ENCODE measurements at places on chromosomes 4 and X.

DNA sequence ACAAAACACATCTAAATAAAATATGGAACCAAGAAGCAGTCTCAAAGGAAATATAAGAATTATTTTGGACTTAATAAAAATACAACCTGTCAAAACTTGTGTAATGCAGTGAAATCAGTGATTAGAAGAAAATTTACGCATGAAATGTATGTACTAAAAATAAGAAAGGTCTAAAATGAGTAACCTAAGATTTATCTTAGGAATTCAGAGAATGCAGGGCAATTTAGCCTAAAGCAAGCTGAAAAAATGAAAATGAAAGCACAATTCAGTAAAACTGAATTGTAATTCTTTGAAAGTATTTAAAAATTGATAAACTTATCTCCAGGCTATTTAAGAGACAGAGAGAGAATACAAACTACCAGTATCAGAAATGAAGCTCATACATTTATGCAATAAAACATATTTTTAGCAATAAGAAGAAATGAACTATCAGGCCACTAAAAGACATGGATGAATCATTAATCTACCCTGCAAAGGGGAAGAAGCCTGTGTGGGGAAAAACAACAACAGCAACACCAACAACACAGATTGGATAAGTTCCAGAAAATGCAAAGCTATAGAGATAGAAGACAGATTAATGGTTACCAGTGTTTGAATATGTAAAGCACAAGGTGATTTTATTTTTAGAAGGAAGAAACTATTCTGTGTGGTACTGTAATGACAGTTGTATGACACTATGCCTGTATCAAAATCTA lies 442.0 kb upstream of the ADGRL3 start:
- no peak for DNase-seq

DNA sequence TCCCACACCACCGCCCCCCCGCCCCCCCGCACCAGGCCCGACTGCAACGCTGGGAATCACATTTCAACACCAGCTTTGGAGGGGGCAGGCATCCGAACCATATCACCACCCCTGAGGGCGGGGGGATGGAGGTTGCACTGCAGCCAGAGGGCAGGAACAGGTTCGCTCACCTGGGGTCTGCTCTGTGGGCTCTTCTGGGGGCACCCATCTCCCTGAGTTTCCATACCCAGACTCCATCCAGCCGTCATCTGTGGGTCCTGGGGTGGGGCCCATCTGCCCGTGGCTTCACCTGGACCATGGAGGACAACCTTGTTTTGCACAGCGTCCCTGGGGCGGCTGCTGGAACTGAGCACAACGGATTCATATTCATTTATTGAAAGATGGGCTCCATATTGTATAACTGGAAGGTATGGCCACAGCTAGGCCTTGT lies 6.9 kb downstream of the PSAPL1 start:
- peak; percentile 51 for DNase-seq

DNA sequence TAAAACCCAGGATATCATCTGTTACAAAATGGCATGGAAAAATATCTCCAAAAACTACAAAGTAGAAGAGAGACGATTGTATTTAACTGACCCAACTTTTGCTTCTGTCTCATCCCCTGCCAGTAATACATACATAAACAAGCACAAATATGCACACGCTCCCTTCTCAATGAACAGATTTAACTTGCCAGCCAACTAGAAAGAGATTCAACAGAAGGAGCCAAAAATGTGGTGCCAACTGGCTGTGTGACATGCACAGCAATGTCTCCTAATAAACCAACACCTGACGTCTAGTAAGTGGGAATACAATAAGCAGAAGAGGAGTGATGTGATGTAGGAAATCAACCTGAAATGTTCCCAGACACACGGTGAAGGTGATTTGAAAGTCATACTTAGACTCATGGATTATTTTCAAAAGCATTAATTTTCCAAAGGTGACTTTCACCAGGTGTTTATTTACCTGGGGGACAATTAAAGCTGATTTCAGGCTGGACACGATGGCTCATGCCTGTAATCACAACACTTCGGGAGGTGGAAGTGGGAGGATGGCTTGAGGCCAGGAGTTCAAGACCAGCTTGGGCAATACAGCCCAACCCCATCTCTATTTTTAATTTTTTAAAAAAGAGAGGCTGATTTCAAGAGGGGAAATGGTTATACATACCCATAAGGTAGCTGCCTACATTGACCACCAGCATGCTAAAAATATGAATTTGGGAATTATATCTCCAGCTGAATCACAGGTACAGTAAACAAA lies 33.7 kb downstream of the SH3RF1 start:
- DNase-seq, result no peak

- DNase-seq, result no peak
These were observed 116.4 kb upstream of the NKX1-1 start for GRCh38 chr4:1522606-1523005.

DNA sequence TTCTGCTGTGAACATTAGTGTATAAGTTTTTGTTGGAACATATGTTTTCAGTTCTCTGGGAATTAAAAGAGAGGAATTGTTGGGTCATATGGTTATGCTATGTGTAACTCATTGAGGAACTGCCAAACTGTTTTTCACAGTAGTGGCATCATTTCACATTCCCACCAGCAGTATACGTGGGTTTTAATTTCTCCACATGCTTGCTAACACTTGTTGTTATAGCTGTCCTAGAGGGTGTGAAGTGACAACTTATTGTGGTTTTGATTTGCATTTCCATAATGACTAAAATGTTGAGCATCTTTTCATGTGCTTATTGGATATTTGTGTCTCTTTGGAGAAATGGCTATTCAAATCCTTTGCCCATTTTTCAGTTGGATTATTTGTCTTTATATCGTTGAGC lies 13.7 kb downstream of the APELA start:
- DNase-seq, result no peak

Measured in RWPE2 (cell line).